Muscle of leg (tissue), 16 donors: ENCODE measurements at places on chromosomes 1 and 21.

- H3K4me1 ChIP-seq = peaks cover 22% of the 10 kb centered on the region
- no peak overlapping the region for H3K4me3 ChIP-seq
- H3K36me3 ChIP-seq = no peaks in the 10 kb centered on the region
- no peak for DNase-seq
Observed at GRCh38 chr1:205840146-205840923, 9.6 kb downstream of the PM20D1 start.

GRCh38 chr1:77263708-77264107 is 18.1 kb upstream of the AK5 start:
- DNase-seq = no peak
- no peaks in the 10 kb centered on the region for H3K4me1 ChIP-seq
- H3K27me3 ChIP-seq = no peaks in the 10 kb centered on the region
- H3K36me3 ChIP-seq = no peaks in the 10 kb centered on the region
- no peak overlapping the region for H3K4me3 ChIP-seq
- no peak overlapping the region for H3K27ac ChIP-seq

- H3K27ac ChIP-seq = no peak overlapping the region
- no peak overlapping the region for H3K4me3 ChIP-seq
- peaks cover 6% of the 10 kb centered on the region for H3K4me1 ChIP-seq
- no peak for DNase-seq
- no peaks in the 10 kb centered on the region for H3K27me3 ChIP-seq
Observed at GRCh38 chr21:15444118-15444960, 285.4 kb upstream of the USP25 start.

- H3K4me1 ChIP-seq = peaks cover 9% of the 10 kb centered on the region
- DNase-seq = no peak
- H3K4me3 ChIP-seq = no peak overlapping the region
- H3K27me3 ChIP-seq = no peaks in the 10 kb centered on the region
- H3K36me3 ChIP-seq = no peaks in the 10 kb centered on the region
Observed at GRCh38 chr1:225603538-225604354, 49.2 kb downstream of the ENAH start.

- peaks cover 4% of the 10 kb centered on the region for H3K36me3 ChIP-seq
- H3K27ac ChIP-seq = no peak overlapping the region
- no peaks in the 10 kb centered on the region for H3K27me3 ChIP-seq
- DNase-seq = no peak
- no peaks in the 10 kb centered on the region for H3K4me1 ChIP-seq
Observed at GRCh38 chr1:167404161-167404888, 114.0 kb downstream of the CD247 start.

- H3K4me3 ChIP-seq = no peak overlapping the region
- H3K4me1 ChIP-seq = peaks cover 10% of the 10 kb centered on the region
- H3K27me3 ChIP-seq = no peaks in the 10 kb centered on the region
- no peak overlapping the region for H3K27ac ChIP-seq
- H3K36me3 ChIP-seq = no peaks in the 10 kb centered on the region
Observed at GRCh38 chr1:14656384-14656937, 58.0 kb downstream of the KAZN start.

GRCh38 chr1:88463401-88463985 is 220.6 kb upstream of the PKN2 start:
- no peaks in the 10 kb centered on the region for H3K36me3 ChIP-seq
- H3K27me3 ChIP-seq = peaks cover 3% of the 10 kb centered on the region
- DNase-seq = peak; percentile 46
- H3K4me3 ChIP-seq = no peak overlapping the region
- peaks cover 2% of the 10 kb centered on the region for H3K4me1 ChIP-seq

DNA sequence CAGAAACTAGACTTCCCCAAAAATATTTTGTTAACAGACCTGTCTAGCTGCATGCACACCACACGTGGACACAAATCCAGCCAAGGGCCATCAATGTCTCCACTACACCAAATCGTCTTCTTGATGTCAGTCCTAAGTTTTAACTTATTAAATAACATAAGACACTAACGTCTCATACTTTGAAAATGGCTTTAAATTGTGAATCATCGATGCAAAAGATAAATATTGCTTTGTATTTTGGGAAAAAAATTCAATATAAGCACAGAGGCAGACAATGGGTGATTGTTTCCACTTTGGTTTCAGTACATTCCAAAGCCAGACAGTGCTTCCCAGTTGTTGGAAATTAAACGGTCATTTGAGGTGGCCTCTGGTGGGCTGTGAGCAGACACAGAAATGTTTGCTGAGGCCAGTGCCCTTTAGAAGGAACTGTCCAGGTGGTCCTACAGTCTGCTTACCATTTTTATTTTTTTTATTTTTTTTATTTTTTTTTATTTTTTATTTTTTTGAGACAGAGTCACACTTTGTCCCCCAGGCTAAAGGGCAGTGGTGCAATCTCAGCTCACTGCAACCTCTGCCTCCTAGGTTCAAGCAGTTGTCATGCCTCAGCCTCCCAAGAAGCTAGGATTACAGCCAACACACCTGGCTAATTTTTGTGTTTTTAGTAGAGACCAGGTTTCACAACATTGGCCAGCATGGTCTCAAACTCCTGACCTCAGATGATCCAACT is 1.8 kb upstream of the KIAA2013 start:
- H3K27me3 ChIP-seq = no peaks in the 10 kb centered on the region
- H3K4me3 ChIP-seq = no peak overlapping the region
- peaks cover 15% of the 10 kb centered on the region for H3K36me3 ChIP-seq

DNA sequence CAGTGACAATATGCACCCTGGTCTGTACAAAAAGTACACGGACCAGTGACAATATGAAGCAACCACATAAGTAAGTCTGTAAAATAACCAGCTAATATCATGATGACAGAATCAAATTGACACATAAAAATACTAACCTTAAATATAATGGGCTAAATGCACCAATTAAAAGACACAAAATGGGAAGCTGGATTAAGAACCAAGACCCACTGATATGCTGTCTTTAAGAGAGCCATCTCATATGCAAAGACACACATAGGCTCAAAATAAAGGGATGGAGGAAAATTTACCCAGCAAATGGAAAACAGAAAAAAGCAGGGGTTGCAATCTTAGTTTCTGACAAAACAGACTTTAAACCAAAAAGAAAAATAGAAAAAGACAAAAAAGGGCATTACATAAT is 70.4 kb upstream of the VCAM1 start:
- no peaks in the 10 kb centered on the region for H3K36me3 ChIP-seq
- no peak overlapping the region for H3K27ac ChIP-seq
- H3K27me3 ChIP-seq = no peaks in the 10 kb centered on the region
- no peaks in the 10 kb centered on the region for H3K4me1 ChIP-seq
- no peak for DNase-seq

- peak; percentile 86 for DNase-seq
- H3K27ac ChIP-seq = peak overlapping the region; percentile 90
- no peak overlapping the region for H3K4me3 ChIP-seq
- H3K36me3 ChIP-seq = no peaks in the 10 kb centered on the region
- peaks cover 72% of the 10 kb centered on the region for H3K4me1 ChIP-seq
Observed at GRCh38 chr1:30888391-30888790, 20.2 kb downstream of the SDC3 start.

DNA sequence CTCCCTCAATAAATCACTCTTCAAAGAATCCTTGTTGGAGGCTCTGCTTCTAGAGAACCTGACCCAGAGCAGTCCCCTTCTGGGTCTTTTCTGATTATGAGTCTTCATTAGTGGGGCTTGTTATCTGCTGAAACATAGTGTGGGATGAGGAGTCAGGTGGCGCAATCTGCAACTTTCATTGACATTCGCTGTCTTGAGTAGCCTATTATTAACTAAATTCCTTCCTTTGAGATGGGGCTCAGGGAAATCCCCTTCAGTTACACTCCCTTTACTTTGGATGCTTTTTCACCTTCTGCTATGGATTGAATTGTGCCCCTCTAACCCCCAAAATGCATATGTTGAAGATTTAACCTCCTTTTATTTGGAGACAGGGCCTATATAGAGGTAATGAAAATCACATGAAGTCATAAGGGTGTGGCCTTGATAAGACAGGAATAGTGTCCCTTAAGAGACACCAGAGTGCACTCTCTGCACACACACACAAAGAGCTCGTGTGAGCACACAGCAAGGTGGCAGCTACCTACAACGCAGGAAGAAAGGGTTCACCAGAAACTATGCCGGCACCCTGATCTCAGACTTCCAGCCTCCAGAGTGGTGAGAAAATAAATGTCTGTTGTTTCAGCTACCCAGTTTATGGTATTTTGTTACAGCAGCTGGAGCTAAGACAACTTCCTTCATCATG is 19.5 kb downstream of the DIO1 start:
- no peak overlapping the region for H3K4me3 ChIP-seq
- no peak overlapping the region for H3K27ac ChIP-seq
- peaks cover 21% of the 10 kb centered on the region for H3K36me3 ChIP-seq
- no peak for DNase-seq

- no peak for DNase-seq
- H3K27me3 ChIP-seq = no peaks in the 10 kb centered on the region
- H3K27ac ChIP-seq = no peak overlapping the region
Observed at GRCh38 chr1:51313961-51314777, 16.2 kb downstream of the TTC39A start.

DNA sequence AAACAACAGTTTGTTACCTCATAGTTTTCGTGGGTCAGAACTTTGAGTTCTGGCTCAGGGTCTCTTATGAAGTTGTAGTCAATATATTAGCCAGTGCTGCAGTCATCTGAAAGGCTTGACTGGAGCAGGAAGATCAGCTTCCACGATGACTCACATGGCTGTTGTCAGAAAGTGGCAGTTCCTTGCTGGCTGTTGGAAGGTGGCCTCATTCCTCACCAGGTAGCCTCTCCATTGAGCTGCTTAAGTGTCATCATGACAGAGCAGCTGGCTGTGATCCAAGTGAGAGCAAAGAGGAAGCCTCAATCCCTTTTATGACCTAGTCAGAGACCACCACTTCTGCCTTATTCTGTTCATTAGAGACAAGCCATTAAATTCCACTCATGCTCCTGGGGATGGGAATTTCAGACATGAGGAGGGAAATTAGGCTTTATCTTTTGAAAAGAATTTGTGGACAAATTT is 5.6 kb downstream of the OSBPL9 start:
- H3K27ac ChIP-seq = no peak overlapping the region
- no peaks in the 10 kb centered on the region for H3K27me3 ChIP-seq
- H3K4me1 ChIP-seq = peaks cover 7% of the 10 kb centered on the region
- H3K36me3 ChIP-seq = no peaks in the 10 kb centered on the region
- DNase-seq = peak; percentile 21

DNA sequence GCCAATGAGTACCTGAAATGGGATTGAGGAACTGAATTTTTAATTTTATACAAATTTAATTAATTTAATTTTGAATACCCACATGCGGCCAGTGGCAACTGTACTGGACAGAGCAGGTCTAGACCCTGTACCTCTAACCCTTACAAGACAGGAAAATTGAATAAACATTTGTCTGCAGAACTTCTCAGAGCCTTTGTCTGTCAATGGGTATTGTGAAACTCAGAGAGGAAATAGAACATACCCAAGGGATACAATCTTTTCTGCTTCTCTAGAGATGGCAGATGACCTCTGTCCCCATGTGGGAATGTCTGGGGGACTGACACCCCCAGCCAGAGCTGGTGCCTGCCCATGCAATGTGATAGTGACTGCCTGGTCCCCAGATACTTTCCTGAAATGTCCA is 220.6 kb downstream of the TM2D1 start:
- no peaks in the 10 kb centered on the region for H3K27me3 ChIP-seq
- H3K4me1 ChIP-seq = peaks cover 2% of the 10 kb centered on the region
- H3K4me3 ChIP-seq = no peak overlapping the region

GRCh38 chr1:217407534-217408001 is 223.3 kb downstream of the GPATCH2 start:
- H3K27ac ChIP-seq = no peak overlapping the region
- H3K27me3 ChIP-seq = no peaks in the 10 kb centered on the region
- no peaks in the 10 kb centered on the region for H3K4me1 ChIP-seq
- no peaks in the 10 kb centered on the region for H3K36me3 ChIP-seq
- DNase-seq = peak; percentile 49

GRCh38 chr1:230827081-230827681 is 41.1 kb downstream of the C1orf198 start:
- peak overlapping the region; percentile 82 for H3K27ac ChIP-seq
- peaks cover 74% of the 10 kb centered on the region for H3K4me1 ChIP-seq
- peak; percentile 92 for DNase-seq
- H3K4me3 ChIP-seq = no peak overlapping the region
- H3K27me3 ChIP-seq = no peaks in the 10 kb centered on the region

DNA sequence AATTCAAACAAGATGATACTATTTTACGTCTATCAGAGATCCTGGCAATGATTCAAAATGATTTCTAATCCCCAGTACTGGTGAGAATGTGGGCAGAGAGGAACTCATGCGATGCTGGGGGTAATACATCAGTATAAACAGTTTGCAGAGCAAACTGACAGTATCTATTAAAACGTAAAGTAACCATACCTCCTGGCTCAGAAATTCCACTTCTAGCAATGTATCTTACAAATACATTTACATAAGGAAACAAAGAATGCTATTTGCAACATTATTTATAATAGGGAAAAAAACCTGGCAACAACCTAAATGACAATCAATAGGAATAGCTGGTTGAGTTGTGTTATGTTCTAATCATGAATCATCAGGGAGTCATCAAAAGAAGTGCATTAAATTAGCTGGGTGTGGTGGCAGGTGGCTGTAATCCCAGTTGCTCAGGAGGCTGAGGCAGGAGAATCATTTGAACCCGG is 15.9 kb downstream of the RCAN1 start:
- no peak for DNase-seq
- no peaks in the 10 kb centered on the region for H3K36me3 ChIP-seq
- H3K27me3 ChIP-seq = no peaks in the 10 kb centered on the region
- peaks cover 5% of the 10 kb centered on the region for H3K4me1 ChIP-seq
- H3K27ac ChIP-seq = no peak overlapping the region

GRCh38 chr1:244405856-244406255 is 45.9 kb downstream of the ADSS2 start:
- no peak overlapping the region for H3K27ac ChIP-seq
- DNase-seq = no peak
- no peak overlapping the region for H3K4me3 ChIP-seq
- H3K36me3 ChIP-seq = peaks cover 12% of the 10 kb centered on the region

GRCh38 chr1:76951153-76951552 is 83.9 kb downstream of the ST6GALNAC5 start:
- no peak overlapping the region for H3K4me3 ChIP-seq

GRCh38 chr1:214933375-214933774 is 149.2 kb upstream of the KCNK2 start:
- no peak overlapping the region for H3K27ac ChIP-seq
- no peak overlapping the region for H3K4me3 ChIP-seq
- no peak for DNase-seq
- H3K4me1 ChIP-seq = no peaks in the 10 kb centered on the region

DNA sequence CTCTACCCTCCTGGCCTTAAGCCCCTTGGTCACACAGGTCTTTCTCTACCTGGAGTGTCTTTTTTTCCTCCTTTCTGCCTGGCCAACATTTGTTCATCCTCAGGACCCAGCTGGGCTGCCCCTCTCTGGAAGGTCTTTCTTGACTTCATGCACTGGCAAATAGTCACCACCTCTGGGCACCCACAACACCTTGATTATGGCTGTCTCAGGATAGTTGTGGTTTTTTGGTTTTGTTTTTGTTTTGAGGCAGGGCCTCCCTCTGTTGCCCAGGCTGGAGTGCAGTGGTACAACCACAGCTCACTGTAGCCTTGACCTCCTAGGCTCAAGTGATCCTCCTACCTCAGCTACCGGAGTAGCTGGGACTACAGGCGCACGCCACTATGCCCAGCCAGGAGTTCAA is 10.8 kb downstream of the RPS6KA1 start:
- H3K4me3 ChIP-seq = no peak overlapping the region
- no peaks in the 10 kb centered on the region for H3K27me3 ChIP-seq
- H3K36me3 ChIP-seq = no peaks in the 10 kb centered on the region
- H3K27ac ChIP-seq = peak overlapping the region; percentile 42
- H3K4me1 ChIP-seq = peaks cover 41% of the 10 kb centered on the region

GRCh38 chr1:85339656-85340399 is 63.4 kb upstream of the BCL10 start:
- no peak overlapping the region for H3K4me3 ChIP-seq
- no peak for DNase-seq
